Stimulated activated naive B cell treated with anti-CD40 and anti-IgM and Interleukin-4, amounts not matched to agents 10 μg/mL and 1 μg/mL and 100 μg/mL, for 72 hours (primary cell): ENCODE measurements at places on chromosomes 16 and 17.

DNA sequence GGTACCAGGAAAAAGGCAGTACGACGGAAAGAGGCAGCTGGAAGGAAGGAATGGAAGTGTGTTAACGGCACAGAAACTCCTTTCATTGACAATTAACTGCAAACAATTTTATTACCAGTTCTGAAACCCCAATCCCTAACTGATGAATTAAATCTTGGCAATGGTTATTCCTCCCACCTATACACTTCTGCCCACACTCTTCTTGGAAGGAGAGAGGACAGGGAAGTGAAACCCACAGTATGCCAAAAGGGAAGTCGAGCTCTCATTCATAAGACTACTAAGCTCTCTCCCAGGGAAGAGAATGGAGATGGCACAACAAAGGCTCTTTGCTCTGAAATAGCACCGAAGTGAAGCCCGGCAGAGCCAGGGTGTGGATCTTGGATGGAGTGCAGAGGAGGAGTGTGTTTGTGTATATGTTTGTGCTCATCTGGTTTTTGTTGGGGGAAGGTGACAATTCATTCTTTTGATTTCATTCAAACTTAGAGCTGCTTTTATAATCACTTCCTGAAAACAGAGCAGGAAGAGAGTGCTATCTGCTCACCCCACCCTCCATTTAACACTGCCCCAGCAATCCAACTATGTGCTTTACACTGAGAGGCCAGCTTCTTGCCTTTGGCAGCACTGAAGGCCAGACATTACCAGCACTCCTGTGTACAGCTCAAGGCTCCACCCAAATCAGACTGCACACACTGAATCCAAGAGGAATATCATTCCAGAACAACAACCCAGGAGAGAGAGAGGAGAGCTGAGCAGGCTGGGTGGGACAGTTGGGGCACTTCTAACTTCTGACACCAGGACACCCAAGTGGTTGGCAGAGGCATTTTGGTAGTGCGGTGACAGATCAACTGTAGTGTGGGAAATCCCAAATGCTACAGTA is 68.7 kb downstream of the HIC1 start:
- no peak for DNase-seq

- no peak for DNase-seq
Observed at GRCh38 chr17:33277436-33278100, 15.5 kb downstream of the ASIC2 start.

GRCh38 chr16:86602521-86602920 is 24.2 kb downstream of the FOXL1 start:
- DNase-seq, result no peak

DNA sequence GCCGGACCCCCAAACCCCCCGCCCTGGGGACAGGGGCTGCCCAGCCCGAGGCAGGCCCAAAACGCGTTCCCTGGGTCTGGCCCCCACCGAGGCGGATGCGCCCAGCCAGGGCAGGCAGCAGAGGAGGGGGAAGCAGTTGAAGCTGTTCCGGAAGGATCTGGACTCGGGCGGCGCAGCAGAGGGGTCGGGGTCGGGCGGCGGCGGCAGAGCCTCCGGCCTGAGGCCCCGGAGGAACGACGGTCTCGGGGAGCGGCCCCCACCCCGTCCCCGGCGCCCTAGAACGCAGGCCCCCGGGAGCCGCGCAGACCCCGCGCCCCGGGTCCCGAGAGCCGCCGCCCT is 22.9 kb upstream of the ZFPM1 start:
- no peak for DNase-seq

- DNase-seq, result no peak
Observed at GRCh38 chr17:3755335-3756030, 31.8 kb downstream of the HASPIN start.

DNA sequence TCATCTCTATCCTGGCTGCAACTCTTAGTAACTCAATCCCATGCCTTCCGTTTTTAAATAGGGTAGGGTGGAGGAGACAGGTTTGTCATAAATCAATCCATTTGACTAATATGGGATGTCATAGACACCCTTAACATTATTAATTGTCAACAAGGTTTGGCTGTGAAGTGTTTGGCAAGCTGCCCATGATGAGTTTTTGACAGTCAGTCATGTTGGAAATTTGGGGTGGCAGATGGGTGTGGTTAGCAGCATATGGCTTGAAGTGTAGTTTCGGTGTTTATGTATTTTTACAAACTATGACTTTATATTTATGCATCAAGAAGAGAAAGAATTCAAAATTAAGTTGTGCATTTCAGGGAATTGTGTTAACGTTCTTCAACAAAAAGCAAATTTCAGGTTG is 221.8 kb upstream of the CDH5 start:
- DNase-seq, result no peak

GRCh38 chr17:55005520-55005919 is 37.0 kb downstream of the STXBP4 start:
- no peak for DNase-seq

DNA sequence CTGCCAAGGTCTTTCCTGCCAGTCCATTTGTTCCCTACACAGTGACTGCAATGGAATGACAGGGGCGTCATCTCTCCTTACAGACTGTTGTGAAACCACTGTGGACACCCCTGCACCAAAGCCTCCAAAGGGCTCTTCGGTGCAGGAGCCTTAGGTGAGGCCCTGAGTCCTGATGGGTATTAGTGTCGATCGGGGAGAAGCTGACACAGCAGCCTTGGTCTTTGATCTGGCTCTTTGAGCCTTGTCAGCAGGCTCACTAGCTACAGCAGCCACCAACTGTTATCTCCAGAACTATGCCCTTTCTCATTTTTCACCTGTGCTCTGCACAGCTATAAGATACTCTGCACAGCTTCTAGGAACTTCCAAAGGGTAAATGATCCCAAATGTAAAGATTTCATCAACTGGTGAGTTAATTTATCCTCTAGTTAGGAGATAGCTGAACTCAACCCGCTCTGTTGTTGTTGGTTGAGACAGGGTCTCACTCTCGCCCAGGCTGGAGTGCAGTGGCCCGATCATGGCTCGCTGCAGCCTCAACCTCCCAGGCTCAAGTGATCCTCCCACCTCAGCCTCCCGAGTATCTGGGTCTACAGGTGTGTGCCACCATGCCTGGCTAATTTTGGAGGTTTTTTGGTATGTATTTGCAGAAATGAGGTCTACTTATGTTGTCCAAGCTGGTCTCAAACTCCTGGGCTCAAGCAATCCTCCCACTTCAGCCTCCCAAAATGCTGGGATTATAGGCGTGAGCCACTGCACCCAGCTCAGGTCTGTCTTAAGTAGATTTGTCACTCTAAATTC is 19.7 kb downstream of the G6PC1 start:
- DNase-seq, result no peak

- no peak for DNase-seq
Observed at GRCh38 chr17:50184611-50185398, 16.6 kb downstream of the COL1A1 start.

DNA sequence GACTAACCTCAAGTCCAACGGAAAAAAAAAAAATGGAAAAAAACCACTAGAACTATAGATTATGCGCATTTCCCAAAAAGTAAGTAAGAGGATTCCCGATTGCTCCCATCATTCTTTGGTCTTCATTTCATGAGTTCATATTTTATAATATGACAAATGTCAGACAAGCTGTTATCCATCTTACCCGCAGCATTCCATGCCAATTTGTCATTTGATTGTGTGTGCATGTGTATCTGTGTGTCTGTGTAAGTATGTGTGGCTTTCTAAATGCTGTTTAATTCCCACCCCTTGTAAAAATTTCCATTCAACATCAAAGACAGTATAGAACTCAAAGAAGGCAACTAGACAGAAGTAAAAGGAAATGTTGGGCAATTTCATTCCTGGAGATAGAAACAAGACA is 434.1 kb downstream of the CDH11 start:
- DNase-seq, result no peak

- no peak for DNase-seq
Observed at GRCh38 chr16:3915426-3916260, 35.1 kb upstream of the CREBBP start.

DNA sequence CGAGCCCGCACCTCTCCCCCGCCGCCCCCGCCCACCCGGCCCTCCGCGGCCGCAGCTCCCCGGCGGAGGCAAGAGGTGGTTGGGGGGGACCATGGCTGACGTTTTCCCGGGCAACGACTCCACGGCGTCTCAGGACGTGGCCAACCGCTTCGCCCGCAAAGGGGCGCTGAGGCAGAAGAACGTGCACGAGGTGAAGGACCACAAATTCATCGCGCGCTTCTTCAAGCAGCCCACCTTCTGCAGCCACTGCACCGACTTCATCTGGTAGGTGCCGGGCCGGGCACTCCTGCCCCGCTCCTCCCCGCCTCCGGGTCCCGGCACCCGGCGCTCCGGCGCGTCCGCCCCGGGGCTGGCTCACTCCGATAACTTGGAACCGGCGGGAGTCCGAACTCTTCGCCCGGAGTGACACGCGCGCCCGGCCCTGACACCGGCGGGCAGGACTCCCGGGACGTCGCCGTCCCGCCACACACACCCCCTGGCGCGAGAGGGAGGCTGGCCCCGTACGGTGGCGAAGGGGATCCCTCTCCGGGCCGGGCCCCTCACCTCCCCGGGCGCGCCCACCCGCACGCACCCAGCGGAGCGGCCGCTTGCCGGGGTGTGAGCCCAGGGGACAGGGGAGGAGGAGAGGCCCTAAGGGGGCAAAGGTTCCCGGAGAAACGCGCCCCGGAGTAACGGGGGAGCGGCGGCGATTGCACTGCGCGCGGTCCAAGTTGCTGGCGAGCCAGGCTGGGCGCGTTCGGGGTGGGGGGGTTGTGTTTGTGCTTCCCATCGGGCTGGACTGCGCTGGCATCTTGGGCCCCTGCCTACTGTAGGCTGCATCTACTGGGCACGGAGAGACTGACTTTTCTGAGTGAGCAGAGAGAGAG is 581 bp downstream of the PRKCA start:
- DNase-seq, result peak; percentile 4

DNA sequence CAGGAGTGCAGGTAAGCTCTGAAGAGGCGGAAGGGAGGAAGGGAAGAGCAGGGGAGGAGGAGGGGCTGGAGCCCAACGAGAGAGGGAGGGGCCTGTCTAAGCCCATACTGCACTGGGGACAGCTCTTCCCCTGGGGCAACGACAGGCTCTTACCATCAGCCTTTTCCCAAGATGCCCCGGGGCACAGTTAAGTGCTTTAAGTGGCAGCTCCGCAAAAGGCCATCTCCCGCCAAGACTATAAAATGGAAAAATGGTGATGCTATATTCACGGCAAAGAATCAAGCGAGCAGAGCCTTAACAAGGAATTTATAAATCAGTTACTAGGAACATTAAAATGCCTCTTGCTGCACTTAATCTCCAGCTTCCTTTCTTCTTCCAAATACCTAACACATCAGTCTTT is 110.2 kb upstream of the NLRP1 start:
- no peak for DNase-seq

- DNase-seq, result no peak
Observed at GRCh38 chr17:64706224-64707049, 44.3 kb upstream of the SMURF2 start.
